ENCODE measurements at places on chromosomes 12 and 14.

DNA sequence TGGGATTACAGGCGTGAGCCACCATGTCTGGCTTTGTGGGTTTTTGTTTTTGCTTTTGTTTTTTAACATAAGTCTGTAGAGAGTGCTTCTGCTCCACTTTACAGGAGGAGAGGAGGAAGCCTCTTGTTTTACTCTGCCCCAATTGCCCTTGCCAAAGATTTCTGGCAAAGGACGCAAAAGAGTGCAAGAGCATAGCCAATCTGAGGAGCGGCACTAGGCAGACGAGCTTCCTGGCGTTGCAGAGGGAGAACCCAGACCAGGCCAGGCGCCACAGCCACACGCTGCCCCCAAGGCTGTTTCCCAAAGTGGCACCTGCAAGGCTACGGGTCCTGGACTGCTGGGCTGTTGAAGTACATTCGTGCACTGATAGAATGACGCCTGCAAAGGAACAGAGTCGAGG is 96.2 kb downstream of the BBS10 start:
- DNase-seq: no peak

DNA sequence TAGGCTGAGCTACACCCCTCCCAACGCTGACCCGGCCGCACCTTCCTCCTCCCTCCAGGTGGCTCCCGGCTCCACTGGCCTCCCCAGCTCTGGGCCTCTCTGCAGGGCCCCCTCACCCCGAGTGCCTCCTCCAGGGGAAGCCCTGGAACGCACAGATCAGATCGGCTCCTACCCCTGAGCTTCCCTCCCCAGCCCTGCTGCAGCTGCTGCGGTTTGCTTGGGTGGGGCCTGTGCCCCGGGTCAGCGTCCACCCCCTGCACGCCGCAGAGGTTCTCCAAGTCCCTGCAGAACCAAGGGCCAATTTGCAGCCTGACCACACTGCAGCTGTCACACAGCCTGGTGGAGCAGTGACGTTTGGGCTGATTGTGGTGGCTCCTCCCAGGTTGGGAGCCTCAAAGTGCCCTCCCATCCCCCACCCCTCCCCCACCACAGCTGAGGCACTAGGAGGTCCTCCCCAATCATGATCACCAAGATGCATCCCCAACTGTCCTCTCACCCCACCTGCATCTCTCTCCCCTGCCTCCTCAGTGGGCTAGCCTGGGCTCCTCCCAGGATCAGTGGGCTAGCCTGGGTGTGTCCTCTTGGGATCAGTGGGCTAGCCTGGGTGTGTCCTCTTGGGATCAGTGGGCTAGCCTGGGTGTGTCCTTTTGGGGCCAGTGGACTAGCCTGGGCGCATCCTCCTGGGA is 12.8 kb upstream of the FBRSL1 start:
- no peak for DNase-seq

GRCh38 chr14:43853541-43853940 is 653.5 kb downstream of the FSCB start:
- DNase-seq: no peak

- DNase-seq: no peak
Measured at GRCh38 chr12:81712536-81712935, 46.6 kb downstream of the PPFIA2 start.

GRCh38 chr14:53778263-53778662 is 178.4 kb downstream of the BMP4 start:
- no peak for DNase-seq

- DNase-seq: no peak
Measured at GRCh38 chr14:85175556-85175955, 354.4 kb upstream of the FLRT2 start.

DNA sequence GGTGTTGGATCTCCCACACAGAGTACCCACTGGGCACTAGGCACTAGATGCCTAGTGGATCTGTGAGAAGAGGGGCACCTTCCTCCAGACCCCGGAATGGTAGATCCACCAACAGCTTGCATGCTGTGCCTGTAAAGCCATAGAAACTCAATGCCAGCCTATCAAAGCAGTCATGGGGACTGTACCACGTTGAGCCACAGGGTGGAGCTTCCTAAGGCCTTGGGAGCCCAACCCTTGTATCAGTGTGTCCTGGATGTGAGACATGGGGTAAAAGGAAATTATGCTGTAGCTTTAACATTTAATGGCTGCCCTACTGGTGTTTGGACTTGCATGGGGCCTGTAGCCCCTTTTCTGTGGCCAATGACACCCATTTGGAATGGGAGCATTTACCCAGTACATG is 1024.9 kb downstream of the TMEM121 start:
- DNase-seq: no peak
